ENCODE measurements at places on chromosomes 1 and 21.

- DNase-seq: no peak
Measured at GRCh38 chr1:146035048-146035423, 13.5 kb upstream of the HJV start.

GRCh38 chr1:181855380-181855779 is 206.1 kb downstream of the ZNF648 start:
- no peak for DNase-seq

DNA sequence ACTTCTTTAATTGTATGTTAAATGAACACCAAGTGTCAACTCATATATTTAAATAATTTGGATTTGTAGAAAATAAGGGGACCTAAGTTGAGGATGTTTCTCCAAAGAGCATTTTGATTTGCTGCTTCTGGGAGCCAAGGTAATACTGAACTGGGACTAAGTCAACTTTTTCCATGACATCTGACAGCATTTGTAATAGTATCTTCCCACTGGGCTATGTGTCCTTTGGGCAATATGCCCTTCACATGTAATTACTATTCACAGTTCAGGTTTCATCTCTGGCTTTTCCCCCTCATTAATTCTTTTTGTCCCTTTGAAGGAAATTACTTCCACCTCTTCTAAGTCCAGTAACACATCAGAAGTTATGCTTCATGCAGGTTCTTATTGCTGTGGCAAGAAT is 36.7 kb upstream of the HP1BP3 start:
- no peak for DNase-seq

- no peak for DNase-seq
Measured at GRCh38 chr1:36705629-36706028, 222.9 kb upstream of the CSF3R start.

GRCh38 chr1:10178597-10179405 is 31.6 kb upstream of the KIF1B start:
- DNase-seq: no peak

- DNase-seq: no peak
Measured at GRCh38 chr1:151827853-151828252, 3.7 kb downstream of the RORC start.

DNA sequence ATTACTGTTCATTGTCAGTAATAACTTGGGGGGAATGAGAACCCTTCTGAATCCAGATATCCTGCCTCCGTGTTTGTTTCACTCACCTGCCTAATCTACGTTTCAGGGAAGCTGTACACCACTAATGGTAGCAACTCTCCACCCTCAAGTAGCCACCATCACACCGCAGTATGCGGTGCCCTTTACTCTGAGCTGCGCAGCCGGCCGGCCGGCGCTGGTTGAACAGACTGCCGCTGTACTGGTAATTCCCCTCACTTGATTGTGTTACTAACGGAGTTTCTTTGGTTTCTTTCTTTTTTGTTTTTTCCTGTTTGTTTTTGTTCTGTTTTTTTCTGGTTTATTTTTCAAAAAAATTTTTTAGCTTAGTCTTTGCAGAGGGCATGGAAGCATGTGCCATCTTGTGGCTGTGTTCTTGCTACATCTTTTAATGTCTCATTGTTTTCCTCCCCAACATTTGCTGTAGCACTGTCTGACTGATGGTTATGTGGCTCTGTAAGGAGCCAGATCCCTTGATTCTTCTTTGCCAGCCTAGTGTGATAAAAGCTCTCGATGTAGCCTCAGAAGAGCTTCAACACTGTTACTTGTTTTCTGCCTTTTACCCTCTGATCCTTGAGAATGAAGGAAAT is 15.9 kb upstream of the OLFML3 start:
- no peak for DNase-seq

DNA sequence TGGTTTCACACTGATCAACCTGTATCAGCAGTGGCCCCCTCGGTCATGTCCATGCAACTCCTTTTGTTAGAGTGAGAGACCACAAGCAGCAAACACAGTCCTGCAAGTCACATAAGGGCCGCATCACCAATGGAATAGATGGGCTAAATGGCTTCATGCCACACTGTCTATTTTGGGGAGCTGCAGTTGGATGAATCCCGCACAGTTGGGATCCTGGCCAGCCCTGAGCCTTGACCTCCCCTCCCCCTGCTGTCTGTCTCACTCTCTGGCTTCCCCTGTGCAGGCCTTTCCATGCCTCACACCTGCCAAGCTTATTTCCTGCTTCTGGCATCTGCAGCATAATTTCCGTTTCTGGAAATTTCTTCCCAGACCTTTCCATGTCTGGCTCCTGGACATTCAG is 57.0 kb downstream of the CNIH3 start:
- DNase-seq: no peak

GRCh38 chr1:56788588-56788987 is 30.6 kb downstream of the FYB2 start:
- no peak for DNase-seq

DNA sequence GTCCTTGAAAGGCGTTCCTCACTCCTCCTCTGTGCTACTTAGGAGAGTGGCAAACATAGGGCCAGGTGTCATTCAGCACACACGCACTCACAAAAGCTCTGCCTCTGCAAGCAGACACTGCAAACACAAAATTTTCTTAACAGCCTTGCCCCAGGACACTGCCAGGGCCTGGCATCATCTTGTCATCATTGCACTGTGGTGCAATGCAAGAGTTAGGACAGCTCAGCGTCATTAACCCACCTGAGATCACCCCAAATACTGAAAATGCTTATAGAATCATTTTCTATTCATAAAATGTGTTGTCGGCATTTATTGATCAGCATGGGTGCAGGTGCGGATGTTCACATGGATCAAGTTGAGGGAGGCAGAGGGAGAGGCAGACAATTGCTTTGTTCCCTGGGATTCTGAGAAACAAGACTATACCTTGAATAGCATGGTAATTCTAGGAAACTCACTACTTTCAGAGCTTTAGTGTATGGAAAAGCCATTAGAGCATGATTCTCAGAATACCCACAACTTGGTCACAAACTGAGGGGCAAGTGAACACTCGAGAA is 3.0 kb downstream of the ADAM30 start:
- no peak for DNase-seq

GRCh38 chr1:25615563-25616094 is 962 bp upstream of the MAN1C1 start:
- no peak for DNase-seq

GRCh38 chr1:3922201-3922725 is 22.2 kb upstream of the C1orf174 start:
- DNase-seq: no peak

GRCh38 chr1:176567190-176567794 is 104.3 kb downstream of the PAPPA2 start:
- no peak for DNase-seq

Measured in ovary (tissue), 10 donors.